ENCODE measurements at places on chromosomes 5 and 9.

DNA sequence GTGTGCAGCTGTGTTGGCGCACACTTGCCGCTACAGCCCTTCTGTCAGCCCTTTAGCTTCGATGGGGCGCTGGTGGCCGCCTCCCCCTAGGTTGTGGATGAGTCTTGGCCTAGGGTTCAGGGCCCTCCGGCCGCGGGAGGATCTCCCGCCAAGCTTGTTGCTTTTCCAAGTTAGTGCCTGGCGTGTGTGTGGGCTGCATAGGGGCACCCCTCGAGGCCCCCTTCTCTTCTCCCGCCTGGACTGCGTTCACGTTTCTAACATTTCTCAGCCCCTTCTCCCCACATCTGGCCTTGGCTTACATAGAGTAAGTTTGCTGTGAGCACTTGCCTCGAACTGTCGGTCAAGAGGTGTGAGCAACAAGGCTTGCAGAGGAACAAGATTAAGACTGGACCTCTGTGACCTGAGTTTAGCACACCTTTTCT, 413 bp upstream of the OXCT1 start:
- no peak for DNase-seq

DNA sequence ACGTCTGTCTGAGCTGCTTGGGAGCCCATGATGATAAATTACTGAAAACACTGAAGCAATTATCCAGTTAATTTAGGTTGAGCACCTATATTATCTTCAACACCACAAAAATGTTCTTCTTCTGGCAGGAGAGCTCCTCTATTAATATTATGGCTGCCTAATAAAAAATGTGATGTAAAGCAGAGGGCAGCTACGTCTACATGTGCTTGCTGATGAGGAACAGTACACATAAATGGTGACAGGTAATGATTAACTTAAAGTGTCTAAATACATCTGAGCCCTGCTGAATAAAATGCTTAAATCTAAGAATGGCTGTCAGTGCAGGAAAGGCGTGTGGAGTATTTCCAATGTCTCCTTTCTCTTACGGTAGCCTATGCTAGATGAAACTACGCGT, 131.3 kb upstream of the NR3C1 start:
- no peak for DNase-seq

- no peak for DNase-seq
These were observed 11.4 kb downstream of the GCNT4 start for GRCh38 chr5:75040973-75041372.

DNA sequence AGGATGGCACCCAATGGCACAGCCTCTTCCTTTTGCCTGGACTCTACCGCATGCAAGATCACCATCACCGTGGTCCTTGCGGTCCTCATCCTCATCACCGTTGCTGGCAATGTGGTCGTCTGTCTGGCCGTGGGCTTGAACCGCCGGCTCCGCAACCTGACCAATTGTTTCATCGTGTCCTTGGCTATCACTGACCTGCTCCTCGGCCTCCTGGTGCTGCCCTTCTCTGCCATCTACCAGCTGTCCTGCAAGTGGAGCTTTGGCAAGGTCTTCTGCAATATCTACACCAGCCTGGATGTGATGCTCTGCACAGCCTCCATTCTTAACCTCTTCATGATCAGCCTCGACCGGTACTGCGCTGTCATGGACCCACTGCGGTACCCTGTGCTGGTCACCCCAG, 25.4 kb downstream of the HRH2 start:
- no peak for DNase-seq

DNA sequence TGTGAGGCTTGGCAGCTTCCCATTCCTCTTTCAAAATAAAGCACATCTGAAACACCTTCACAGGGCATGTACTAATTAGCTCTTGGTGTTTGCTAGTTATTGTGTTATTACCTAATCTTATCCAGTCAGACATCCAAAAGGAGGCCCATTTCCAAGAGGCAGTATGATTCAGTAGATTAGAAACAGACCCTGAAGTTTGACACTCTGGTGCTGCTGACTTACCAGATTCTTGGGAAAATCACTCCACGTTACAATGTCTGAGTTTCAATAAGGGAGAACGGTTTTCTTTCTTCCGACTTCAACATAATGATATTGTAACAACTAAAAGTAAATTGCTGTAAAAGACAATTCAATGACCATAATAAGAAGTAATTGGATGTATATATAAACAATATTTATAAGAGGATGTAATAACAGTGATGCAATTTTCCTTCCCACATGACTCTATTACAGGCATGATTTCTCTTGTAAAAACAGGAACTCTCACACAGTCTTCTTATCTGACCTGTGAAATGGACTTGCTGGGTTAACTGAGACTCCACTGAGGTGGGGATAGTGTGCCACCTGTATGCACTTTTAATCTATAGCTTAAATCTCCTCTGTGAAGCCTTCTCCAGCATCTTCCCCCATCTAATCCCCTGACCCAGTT, 181.3 kb upstream of the ELL2 start:
- DNase-seq, result no peak

GRCh38 chr5:26553079-26553478, 485.3 kb downstream of the CDH9 start:
- no peak for DNase-seq

DNA sequence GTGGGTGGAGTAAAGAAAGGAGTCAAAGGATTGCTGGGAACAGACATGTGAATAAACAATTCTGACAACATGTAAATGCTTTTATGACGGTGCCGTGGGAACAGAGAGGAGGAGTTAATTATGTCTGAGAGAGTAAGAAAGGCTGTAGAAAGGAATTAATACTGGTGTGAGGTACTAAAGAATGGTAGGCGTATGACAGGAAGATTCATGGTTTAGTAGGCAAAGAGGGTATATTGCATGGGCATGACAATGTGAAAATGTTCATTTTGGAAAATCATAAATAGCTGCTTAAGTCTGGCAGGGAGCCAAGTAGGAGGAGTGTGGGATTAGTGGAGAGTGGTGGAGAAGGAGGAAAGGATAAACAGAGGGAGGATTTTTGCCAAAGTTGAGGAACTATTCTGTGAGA, 19.7 kb downstream of the NAA35 start:
- DNase-seq, result no peak

GRCh38 chr5:31516802-31517201, 15.1 kb downstream of the DROSHA start:
- peak; percentile 55 for DNase-seq

GRCh38 chr5:31855134-31856040, 216.5 kb downstream of the PDZD2 start:
- DNase-seq, result no peak

- no peak for DNase-seq
These were observed 39.3 kb upstream of the CDH12 start for GRCh38 chr5:22892441-22892840.

- peak; percentile 38 for DNase-seq
These were observed 386.3 kb downstream of the DIRAS2 start for GRCh38 chr9:90256345-90256744.

DNA sequence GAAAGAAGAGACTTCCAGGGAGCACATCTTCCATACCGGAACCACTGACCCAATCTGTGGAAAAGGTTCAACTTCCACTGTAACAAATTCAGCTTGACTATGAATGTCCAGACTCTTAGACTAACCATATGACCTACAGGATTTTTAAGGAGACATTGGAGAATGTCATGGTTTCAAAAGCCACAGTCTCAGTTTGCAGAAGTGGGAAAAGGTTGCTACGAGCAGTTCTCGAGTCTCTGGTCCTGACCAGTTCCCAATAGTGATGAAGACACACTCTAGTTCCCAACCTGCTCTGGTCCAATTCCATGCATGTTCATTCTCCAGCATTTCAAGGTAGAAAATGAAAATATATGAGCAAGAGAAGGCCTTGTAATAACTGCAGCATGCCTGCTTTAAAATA, 158.0 kb downstream of the MAPKAP1 start:
- no peak for DNase-seq

GRCh38 chr9:84297162-84297821, 43.3 kb downstream of the SLC28A3 start:
- no peak for DNase-seq

- DNase-seq, result peak; percentile 98
These were observed at the start of gene LRRC70 for GRCh38 chr5:62578540-62578939. Gene LRRC70 (plus strand): TSS chr5:62578819. CDS start chr5:62579439, 620 bp downstream.

- no peak for DNase-seq
These were observed 156.8 kb downstream of the PAX5 start for GRCh38 chr9:36877239-36877638.

GRCh38 chr5:127697894-127698600, 5.1 kb upstream of the CCDC192 start:
- no peak for DNase-seq

DNA sequence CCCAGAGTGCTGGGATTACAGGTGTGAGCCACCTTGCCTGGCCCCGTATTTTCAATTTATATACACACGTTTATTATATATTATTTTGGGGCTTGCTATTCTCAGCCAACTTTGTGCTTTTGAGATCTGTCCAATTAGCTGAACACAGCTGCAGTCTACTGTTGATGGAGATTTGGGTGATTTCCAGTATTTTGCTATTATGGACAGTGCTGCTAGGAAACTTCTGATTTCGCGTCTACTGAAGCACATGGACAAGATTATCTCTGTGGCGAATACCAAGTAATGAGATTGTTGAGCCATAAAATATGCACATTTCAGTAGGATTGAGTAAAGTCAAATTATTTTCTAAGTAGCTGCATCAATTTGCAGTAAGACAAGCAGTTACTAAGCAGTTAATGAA, 1731.2 kb upstream of the CDH6 start:
- no peak for DNase-seq

DNA sequence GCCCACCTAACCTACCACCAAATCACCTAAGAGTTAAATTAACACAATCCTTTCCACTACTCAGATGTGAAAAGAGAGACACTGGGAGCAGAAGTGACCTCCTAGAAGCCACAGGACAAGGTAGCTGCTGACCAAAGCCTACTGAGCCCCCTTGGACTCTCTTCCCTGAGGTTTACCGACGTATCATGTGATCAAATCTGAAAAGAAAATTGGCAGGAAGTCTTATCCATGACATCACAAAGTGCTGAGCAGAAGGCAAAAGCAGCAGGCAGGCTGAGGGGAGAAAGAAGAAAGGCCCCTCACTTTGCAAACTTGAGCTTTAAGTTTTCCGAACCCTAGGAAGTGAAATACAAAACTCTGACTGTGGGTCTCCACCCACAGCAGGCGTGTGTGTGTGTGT, 11.1 kb downstream of the PRELID2 start:
- DNase-seq, result no peak

GRCh38 chr9:113313261-113313660, 10.1 kb upstream of the RNF183 start:
- DNase-seq, result no peak

- no peak for DNase-seq
These were observed 70.7 kb downstream of the COX7C start for GRCh38 chr5:86688406-86688805.

- DNase-seq, result no peak
These were observed 146.2 kb upstream of the PHYKPL start for GRCh38 chr5:178378527-178379484.

DNA sequence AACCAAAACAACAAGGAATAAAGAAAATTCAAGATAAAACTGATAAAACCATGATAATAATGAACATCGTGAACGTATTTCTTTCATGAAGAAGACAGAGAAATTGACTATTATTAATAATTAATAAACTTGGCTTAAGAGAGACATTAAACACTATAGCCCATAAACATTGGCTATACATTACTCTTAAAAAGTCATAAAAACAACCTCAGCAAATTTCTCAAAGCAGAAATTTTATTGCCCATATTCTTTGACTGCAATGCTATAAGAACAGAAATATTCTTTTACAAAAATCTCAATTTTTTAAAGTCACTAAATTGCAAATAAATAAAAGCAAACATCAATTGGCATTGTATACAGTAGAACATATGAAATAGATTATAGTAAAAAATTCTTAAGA, 42.5 kb downstream of the CSF2 start:
- no peak for DNase-seq

DNA sequence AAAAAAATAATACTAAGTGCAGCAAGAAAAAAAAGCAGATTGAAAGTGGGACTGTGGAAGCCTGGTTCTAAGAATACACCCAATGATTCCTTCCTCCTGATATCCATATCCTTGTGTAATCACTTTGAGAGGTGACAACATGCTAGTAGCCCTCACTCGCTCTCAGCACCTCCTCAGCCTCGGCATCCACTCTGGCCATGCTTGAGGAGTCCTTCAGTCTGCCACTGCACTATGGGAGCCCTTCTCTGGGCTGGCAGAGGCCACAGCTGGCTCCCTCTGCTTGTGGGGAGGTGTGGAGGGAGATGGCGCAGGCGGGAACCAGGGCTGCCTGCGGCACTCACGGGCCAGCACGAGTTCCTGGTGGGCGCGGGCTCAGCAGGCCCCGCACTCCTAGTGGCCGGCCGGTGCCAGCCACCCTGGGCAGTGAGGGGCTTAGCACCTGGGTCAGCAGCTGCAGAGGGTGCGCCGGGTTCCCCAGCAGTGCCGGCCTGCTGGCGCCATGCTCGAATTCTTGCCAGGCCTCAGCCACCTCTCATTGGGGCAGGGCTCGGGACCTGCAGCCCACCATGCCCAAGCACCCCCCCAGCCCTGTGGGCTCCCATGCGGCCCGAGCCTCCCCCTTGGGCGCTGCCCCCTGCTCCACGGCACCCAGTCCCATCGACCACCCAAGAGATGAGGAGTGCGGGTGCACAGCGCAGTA, 24.5 kb upstream of the SELENOP start:
- DNase-seq, result no peak

- DNase-seq, result no peak
These were observed 25.5 kb upstream of the STOM start for GRCh38 chr9:121395558-121395957.

DNA sequence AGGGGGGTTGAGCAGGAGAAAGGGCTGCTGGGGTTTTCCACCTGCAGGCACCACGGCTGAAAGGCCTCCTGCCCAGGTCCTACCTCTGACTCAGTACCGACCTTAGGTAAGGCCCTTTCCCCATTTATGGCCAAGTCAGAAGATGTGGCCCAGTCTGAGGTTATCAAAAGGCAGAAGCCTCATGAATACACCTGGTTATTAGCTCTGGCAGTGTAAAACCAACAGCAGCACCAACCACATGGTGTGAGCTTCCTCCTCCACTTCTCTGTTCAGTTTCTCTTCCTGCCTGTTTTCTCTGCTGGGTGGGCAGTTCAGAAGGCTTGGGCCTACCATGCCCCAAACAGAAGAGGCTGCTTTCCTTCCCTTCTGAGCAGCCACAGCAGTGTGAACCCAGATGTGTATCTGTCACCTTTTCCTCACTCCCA, 86.9 kb downstream of the UGCG start:
- no peak for DNase-seq

GRCh38 chr5:123351240-123351639, 72.0 kb downstream of the CEP120 start:
- DNase-seq, result no peak

- DNase-seq, result no peak
These were observed 21.7 kb downstream of the SMARCA2 start for GRCh38 chr9:2036844-2037243.

DNA sequence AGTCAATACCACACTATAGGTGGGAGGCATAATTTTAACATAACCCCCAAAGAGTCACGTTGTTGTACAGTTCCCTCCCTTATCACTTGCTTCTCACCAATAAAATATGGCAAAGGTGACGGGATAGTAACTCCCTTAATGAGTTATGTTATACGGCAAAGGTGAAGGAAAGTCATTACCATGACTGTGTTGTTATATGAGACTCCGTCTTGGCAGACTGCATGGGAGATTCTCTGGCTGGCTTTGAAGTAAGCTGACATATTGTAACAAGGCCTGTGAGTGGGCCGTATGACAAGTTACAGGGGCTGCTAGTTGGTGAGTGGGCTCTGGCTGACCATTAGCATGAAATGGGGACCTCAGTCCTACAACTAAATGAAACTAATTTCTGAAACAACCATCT, 366.4 kb upstream of the FTMT start:
- no peak for DNase-seq

- no peak for DNase-seq
These were observed 26.5 kb downstream of the TRMO start for GRCh38 chr9:97895695-97896332.

Data from GF-D8 (cell line).